ENCODE measurements at places on chromosomes 12 and 14. TPM values are rescaled to one million over a fixed set of nuclear protein-coding genes. Genes with fewer than 3 reads are reported as not detected.

DNA sequence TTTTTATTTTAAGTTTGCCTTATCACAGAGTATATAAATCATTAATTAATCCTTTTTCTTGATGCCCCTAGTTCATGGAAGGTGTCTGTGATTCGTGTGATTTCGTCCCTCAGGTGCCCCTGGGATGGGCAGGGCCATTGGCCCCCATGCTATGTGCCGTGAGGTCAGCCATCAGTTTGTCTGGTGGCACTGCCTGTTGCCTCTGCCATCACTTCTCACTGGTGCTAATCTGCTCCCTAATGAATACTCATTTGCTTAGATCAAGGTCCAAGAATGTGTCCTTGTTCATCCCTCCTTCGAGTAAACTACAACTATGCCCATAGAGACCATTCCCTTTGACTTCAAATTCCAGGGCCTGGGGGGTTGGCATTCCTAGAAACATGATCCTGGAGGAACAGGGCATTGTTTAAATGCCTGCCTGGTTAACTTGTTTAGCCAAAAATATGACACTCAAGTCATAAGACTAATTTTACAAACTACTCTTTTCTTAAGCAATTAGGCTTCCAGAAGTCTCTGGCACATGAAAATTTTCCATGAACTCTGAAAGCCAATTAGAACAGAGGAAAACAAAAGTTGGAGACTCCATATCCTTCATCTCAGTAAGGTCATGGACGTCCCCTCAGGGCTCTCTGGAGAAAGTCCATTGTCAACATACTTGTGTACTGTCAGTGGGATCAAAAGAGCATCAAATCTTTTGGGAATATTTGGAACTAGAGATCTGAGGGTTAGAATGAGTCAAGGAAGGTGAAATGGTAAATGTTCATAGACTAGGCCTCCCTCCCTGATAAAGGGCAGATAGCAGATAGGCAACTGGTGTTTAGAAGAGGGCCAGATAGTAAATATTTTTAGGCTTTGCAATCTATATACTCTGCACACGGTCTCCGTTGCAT is 90.9 kb upstream of the PLXNC1 start:
- no peak for DNase-seq

GRCh38 chr12:111121840-111122239 is 201.5 kb upstream of the MYL2 start:
- DNase-seq = no peak

DNA sequence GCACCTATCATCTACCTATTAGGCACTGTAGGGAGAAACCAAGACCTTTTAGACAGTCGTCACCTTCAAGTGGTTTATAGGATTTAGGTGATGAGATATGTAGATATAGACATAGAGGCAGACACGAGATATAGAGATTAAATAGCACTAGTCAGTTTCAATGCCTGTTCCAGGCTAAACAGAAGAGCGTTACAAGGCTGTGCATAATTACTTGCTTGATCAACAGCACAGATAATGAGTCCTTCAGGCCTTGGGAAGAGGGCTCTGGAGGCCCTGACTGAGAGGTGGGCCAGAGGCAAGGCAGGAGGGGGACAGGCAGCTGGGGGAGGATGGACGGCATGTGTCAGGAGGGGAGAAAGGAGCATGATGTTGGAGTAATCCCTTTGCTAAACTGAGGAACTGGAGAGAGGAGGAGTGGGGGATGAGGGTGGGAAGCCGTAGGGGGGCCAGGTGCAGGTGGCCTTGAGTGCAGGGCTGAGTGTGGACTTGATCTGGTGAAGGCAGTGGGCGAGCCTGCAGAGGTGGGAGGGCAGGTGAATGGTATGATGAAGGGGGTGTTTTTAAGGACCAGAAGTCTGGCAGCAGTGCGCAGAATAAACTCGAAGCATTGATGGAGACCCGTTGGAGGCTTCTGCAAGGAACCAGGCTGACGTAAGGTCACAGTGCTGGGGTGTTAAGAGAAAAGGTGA is 43.9 kb upstream of the ATP23 start:
- DNase-seq = no peak

DNA sequence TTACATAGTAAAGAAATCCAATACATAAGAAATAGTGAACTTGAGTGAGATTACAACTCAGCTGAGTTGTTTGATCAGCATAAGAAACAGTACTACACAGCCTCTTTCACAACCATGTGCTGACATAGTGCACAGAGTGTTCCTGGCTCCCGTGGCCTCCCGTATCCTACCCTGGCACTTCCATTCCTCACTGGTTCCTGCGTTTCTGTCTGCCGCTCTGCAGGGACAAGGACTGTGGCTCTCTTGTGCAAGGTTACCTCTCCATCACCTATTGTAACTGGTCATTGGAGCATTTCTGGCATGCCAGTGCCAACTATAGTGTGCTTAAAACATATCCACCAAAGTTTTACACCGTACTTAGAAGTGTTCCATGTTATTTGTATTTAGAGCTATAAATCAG is 46.3 kb upstream of the PCED1B start:
- DNase-seq = no peak

The SERPINA5 gene
- total RNA-seq = 4.1 TPM

The LRTM2 gene
- total RNA-seq = not detected

Measured in Right ventricle myocardium inferior (tissue), 1 donor.